Right lobe of liver (tissue), 6 donors: ENCODE measurements at places on chromosomes 12 and 14.

DNA sequence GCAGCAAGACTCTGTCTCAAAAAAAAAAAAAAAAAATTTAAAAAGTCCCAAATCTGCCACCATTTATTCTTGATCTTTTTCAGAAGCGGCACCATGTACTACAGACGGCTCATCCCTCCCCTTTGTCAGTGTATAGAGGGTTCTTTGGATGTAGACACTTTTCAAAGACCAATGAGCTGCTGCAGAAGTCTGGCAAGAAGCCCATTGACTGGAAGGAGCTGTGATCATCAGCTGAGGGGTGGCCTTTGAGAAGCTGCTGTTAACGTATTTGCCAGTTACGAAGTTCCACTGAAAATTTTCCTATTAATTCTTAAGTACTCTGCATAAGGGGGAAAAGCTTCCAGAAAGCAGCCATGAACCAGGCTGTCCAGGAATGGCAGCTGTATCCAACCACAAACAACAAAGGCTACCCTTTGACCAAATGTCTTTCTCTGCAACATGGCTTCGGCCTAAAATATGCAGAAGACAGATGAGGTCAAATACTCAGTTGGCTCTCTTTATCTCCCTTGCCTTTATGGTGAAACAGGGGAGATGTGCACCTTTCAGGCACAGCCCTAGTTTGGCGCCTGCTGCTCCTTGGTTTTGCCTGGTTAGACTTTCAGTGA lies 6.5 kb upstream of the ACACB start:
- peak; percentile 40 for DNase-seq

DNA sequence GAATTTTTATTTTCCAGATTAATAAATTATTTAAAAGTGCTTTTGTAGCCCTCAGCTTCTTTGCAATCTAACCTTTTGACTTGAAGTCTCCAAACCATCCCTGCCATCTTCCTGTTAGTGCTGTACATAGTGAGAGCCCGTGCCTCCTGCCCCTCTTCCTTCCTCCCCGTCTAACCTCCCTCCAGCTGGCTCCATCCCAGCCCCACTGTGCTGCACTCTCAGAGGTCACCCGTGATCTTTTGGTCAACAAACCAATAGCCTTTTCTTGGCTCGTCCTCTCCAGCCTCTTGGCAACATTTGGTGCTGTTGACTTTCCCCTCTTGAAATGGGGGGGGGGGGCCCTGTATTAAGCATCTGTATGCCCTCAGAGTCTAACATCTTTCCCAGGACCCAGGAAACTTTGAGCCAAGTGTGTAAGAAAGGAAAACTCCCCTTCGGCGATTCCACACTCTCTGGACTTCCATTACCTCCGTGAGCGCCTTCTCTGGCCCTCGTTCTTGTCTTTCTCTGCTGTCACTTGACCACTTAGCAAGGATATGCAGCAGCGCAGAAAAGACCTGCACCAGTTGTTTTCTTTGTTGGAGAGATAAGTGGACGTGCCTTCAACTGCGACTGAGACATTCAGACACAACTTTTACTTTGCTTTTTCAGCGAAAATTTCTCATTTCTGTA lies 44.1 kb downstream of the FBXW8 start:
- peak; percentile 79 for DNase-seq

DNA sequence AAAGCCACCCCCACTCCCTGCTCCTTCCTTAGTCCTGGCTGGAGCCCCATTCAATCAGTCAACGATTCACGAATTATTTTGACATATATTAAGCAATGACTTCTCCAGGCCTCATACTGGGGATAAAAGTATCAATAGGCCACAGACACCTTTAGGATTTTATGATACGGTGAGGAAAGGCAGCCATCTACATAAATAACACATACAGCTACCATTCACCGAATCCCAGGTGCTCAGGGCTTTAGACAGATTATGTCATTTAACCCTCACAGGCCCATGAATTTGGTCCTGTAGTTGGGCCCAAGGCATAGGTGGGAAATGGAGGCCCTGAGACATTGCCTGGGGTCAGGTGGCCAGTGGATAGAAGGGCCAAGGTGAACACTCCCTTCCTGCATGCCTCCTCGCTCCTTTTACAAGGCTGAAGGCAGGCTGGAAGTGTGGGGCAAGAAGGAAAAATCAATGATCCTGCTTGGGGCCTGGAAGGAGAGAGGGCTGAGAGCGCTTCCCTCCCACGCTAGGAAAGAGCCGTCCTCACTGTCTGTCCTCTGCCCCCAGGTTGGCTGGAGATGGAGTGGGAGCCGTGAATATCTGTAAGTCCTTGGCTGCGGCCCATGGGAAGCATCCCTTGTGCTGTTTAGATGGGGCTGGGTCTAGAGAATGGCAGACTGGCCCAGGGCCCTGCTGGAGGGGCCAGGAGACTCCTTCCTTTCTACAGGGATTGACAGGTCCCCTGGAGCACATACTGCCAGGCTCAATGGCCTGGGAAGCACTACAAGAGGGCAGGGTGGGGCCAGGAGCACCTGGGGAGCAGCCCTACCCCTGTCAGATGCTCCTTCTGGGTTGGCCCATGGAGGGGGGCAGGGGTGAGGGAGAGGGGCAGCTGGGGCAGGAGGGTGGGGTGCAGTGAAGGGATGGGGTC lies 14.8 kb downstream of the KRT7 start:
- no peak for DNase-seq

DNA sequence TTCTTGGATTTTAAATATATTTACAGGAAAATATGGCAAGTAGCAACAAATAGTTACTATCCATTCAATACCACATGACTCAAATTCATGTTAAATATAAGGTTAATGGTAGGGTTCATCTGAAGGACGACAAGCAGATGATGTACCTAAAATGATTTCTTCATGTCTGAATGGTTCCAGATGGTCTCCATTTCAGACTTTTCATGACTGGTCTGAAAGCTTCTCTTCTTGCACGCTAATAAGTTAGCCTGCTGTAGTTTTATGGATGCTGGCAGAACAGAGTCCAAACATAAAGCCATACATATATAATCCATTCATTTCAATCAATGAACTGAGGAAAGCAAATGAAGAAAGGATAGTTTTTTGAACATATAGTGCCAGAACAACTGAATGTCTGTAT lies 257.0 kb upstream of the MGAT4C start:
- DNase-seq = no peak

DNA sequence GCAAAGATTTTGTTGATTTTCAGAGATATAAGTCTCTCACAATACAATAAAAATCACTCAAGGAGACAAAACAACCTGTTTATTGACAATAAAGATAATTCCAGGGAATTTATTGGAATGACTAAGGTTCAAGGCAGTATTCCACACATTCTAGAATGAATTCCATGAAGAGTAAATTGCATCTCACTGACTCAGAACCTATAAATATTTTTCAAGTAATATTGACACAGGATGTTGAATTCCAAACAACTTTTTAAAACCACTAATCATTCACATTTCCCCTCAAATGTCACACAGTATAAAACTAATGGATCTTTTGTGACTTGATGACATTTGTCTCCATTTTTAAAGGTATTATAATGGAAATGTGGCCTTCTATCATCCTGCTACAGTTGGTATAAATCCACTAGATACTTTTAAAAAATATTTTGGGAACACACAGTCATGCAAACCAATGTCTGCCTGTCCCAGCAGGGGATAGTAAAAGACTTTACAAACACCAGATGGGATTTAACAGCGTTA lies 42.1 kb upstream of the LGR5 start:
- no peak for DNase-seq

DNA sequence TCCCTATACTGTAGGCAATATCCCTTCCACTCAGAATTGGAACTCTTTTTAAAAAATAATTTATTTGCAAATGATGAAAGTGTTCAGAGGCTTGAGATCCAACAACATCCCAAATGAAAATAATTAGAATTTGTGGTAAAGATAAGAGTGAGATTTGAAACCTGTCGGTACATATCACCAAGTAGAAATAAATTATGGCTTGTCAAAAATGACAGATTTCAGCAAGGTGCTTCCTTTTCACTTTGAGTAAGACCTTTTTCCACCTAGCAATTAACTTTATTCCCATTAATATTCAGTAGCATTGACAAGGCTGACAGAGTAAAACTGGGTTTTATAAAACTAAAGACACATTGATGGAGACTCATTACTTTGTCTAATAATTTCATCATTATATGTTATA lies 107.7 kb upstream of the PRKD1 start:
- no peak for DNase-seq

DNA sequence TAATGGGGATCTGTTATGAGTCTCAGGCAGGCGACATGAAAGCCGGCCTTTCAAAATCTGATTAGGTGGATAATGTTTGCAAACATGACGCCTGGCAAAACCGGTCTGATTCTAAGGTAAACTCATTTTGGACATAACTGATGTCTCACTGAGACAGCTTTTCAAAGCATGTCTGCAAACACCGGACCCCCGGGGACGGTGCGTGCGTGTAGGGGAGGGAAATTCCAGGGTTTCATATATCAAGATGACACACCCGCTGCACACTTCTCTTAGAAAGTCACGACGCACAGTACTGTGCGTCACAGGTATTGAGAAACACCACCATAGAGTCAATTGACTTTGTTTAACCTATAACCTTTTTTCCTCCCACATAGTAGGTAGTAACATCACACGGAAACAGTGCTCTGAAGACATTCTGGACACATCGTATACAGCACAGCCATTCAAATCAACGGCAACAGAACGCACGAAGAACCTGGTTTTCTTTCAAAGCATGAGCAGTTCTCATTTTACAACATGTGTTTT lies 43.9 kb upstream of the TESC start:
- peak; percentile 75 for DNase-seq

DNA sequence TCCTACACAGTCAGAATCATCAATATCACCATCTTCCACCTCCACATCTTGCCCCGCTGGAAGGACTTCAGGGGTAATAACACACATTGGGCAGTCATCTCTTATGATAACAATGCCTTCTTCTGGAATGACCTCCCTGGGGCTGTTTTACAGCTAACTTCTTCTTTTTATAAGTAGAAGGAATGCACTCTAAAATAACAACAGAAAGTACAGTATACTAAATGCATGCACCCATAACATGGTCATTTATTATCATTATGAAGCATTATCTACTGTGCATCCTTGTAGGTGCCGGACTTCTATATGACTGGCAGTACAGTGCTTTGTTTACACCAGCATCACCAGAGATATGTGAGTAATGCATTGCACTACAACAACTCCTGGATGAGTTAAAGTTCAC lies 19.0 kb upstream of the NUAK1 start:
- DNase-seq = no peak

- DNase-seq = no peak
Measured at GRCh38 chr12:124165695-124166094, 129.2 kb upstream of the RFLNA start.

DNA sequence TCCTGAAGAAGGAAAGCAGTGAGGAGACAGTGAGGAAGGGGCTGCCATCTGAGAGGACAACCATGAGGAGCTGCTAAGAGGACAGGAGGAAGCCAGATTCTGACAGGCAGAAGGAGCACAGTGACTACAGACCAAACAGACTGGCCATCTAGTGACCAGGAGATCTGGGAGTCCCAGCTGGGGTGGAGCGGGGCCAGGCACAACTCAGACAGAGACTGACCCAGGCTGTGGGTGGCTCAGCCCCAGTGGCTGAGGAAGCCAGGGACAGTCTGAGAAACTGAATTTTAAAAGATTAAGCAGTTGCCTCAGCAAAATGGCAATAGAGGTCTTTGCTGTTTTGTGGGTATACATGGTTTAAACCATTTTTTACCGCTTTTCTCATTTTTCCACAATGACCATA lies 28.9 kb downstream of the LRRC74A start:
- DNase-seq = no peak

GRCh38 chr12:27296674-27297073 lies 36.0 kb upstream of the BMAL2 start:
- DNase-seq = no peak

GRCh38 chr12:116651089-116651488 lies 86.8 kb downstream of the SPRING1 start:
- no peak for DNase-seq

DNA sequence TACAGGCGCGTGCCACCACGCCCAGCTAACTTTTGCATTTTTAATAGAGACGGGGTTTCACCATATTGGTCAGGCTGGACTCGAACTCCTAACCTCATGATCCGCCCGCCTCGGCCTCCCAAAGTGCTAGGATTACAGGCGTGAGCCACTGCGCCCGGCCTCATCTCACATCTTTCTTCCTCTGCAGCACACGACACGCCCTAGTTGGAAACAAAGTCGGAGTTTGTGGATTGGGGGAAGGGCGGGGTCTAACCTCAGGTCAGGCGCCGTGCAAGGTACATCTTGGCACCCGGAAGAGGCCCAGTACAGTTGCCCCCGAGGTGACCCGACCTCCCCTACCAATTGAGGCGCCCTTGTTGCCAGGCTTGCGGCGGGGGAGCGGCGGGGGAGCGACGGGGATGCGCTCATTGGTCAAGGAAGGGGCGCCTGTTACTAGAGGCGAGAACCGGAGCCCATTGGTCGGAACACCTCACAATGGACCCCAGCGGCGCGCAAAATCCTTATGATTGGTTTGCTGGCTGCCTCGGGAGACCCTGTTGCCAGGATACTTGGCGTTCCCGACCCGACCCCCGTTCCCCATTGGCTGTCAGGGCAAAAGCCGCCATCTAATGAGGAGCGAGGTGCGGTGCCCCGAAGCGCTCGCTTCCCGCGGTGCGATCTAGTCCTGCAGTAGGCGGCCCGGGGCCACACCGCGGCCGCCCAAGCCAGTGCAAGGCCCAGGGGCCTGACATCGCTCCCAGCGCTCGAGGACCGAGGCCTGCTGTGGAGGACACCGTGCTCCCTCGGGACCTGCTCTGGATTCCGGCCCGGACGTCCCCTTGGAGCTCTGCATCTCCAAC lies at the start of gene REC8:
TSS of gene REC8 (plus strand) at position 659 of the 839 bp plus-strand sequence. CDS start 473 bp downstream, outside the sequence.
- DNase-seq = peak; percentile 46

- no peak for DNase-seq
Measured at GRCh38 chr12:109606320-109607028, 32.9 kb downstream of the MVK start.

GRCh38 chr12:109578330-109578927 lies 4.8 kb downstream of the MVK start:
- no peak for DNase-seq

- DNase-seq = no peak
Measured at GRCh38 chr12:54424224-54424623, 5.2 kb upstream of the ITGA5 start.

DNA sequence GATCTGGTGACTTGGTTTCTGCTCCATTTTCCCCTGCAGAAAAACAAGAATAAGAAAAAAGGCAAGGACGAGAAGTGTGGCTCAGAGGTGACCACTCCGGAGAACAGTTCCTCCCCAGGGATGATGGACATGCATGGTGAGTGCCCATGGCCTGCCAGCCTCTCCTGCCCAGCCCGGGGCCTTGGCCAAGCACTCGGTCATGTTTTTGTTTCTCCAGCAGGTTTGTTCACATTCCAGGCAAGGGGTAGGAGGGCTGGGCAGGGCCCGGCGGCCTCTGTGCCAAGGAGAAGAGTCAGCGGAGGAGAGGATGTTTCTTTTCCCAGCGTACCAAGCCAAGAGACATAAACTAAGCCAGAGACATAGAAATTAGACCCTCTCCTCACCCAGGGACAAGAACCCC lies 13.6 kb downstream of the BCL7A start:
- no peak for DNase-seq
